Stimulated activated CD8-positive, alpha-beta memory T cell treated with anti-CD3 and anti-CD28 coated beads, Interleukin-15, amount 100 ng/mL, for 4 hours (primary cell): ENCODE measurements at places on chromosomes 2 and 18.

DNA sequence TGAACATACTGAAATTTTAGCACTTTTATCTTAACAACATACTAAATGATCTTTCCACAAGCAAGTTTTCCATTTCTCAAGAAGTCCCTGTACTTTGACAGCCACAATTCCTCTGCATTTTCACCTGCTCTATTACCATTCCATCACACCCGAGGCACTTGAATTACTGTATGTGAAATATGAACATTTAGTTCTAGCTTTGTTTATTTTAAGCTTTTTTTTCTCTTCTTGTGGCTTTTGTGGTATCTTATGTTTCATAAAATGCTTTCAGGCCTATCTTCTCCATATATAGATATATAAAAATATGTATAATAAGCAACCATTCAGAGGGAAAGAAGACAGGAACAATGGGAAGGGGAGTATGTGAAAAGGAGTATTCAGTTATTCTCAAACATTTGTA lies 693.9 kb downstream of the SATB2 start:
- no peak for DNase-seq

GRCh38 chr2:76826691-76827090 lies 695.5 kb downstream of the LRRTM4 start:
- DNase-seq = no peak

DNA sequence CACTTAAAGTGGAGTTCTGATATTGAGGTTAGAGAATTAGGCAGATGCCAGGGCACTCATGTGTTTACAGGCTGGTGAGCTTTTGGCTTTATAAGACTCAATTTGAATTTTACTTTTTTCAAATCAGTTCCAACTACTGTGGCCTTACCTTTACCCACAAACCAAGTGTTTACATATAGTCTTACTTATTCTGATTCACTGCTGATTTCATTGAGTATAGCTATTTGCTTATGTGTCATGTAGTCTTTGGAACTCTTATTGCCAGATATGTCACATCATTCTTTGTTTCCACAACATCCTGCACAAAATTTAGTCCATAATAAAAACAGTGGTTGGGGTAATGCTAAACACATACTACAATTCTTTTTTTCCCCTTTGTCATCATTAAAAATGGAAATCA lies 96.5 kb downstream of the XIRP2 start:
- no peak for DNase-seq

GRCh38 chr2:144424559-144425240 lies 95.2 kb downstream of the ZEB2 start:
- DNase-seq = no peak

DNA sequence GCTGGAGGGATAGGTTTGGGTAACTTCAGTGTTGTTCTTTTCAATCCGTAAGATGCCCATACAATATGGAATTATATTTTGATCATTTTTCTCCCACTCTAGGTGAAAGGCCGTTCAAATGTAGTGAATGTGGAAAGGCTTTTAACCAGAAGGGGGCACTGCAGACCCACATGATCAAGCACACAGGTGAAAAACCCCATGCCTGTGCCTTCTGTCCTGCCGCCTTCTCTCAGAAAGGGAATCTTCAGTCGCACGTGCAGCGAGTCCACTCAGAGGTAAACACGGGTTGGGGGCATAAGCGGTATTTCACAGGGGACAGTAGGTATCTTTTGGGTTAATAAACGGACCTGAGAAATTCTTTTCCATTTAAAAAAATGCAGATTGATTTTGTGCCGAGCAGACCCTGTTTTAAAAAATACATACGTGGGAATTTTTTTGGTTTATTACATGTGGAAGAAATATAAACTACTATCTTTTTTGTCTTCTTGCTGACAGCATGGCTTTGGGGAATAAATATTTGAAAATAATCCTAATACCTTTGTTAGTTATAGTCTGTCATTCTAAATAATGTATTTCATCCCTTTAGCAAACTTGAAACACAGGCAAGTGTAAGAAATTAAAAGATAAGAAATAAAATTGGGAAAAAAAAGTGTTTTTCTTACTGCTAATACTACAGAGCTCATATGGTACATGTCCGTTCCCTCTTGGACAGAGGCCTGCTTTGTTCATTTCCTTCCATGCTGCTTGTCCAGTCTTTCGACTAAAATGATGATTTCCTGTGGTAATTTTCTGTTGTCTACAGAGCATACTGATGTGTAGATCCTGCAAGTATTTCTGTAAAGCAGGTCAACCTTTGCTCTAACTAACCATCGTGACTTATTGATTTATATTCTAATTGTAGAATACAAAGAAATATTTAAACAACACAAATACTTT lies 53.3 kb downstream of the ZNF236 start:
- DNase-seq = no peak

- DNase-seq = no peak
Observed at GRCh38 chr2:22497789-22498188, 887.2 kb upstream of the KLHL29 start.

- DNase-seq = no peak
Observed at GRCh38 chr2:26018184-26019055, 15.5 kb upstream of the RAB10 start.

GRCh38 chr2:219496825-219497494 lies 1.7 kb upstream of the GMPPA start:
- no peak for DNase-seq
